Muscle of leg (tissue), 16 donors: ENCODE measurements at places on chromosomes 1 and 21. TPM values are rescaled to one million over a fixed set of nuclear protein-coding genes. Genes with fewer than 3 reads are reported as not detected.

GRCh38 chr1:222654849-222655248, 37.0 kb downstream of the MIA3 start:
- peak; percentile 50 for DNase-seq

GRCh38 chr1:201649761-201650622, 111.1 kb downstream of the NAV1 start:
- DNase-seq: peak; percentile 92

DNA sequence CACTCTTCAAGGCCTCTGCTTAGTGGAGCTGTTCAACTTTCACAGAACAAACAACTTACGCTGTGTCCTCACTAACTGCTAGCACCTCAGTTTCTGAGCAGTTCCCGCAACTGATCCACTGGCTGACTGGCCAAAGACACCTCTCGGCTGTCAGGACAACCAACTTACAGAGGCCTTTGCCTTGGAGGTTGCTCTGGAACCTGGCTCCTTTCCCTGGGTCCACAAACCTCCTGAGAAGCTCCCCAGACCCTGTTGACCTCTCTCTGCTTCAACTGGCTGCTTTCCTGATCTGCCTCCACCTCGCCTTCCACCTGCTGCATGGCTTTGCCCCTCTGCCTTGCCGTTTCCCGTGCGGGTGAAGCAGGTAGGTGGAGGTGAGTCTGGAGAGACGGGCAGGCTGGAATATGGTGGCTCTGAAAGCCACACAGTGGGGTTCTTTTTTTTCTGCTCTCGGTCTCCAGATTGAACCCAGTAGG, 13.0 kb downstream of the BTBD19 start:
- DNase-seq: no peak

DNA sequence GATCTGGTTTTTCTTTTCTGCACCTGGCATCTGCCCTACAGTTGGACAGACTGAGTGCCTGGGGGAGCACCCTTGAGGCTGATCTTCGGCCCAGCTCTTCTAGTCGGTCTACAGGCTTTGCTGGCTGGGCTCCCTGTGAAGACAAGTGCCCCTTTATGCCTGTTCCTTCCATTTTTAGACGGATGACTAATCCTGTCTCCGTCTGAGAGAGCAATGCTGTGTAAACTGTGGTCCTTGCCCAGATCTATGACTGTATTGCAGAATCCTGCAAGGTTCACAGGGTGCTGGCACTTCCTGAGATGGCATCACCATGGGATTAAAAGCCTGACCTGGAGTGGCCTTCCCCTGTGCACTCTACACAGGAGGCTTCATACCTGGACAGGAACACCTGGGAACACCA, 47.6 kb upstream of the SAMD13 start:
- peak; percentile 44 for DNase-seq

GRCh38 chr1:208604295-208604694, 360.1 kb upstream of the PLXNA2 start:
- DNase-seq: no peak

- DNase-seq: no peak
Measured at GRCh38 chr1:211415700-211416099, 76.3 kb downstream of the RD3 start.

DNA sequence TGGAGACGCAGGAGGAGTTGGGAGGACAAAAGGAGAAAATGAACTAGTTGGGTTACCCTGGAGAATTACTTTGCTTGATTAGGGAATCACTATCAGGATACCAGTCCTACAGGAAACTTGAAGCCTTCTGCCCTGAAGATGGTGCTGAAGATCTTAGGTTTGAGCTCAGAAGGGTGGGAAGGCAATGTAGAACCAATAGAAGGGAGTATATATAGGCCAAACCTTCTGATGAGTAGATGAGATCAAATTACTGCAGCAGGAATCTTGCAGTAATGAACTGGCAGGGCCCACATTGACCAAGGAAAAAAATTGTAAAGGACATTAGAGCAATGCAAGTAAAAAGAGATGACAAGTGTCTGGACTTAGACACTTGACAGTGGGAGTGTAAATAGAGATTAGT, 116.3 kb upstream of the CACYBP start:
- peak; percentile 66 for DNase-seq

DNA sequence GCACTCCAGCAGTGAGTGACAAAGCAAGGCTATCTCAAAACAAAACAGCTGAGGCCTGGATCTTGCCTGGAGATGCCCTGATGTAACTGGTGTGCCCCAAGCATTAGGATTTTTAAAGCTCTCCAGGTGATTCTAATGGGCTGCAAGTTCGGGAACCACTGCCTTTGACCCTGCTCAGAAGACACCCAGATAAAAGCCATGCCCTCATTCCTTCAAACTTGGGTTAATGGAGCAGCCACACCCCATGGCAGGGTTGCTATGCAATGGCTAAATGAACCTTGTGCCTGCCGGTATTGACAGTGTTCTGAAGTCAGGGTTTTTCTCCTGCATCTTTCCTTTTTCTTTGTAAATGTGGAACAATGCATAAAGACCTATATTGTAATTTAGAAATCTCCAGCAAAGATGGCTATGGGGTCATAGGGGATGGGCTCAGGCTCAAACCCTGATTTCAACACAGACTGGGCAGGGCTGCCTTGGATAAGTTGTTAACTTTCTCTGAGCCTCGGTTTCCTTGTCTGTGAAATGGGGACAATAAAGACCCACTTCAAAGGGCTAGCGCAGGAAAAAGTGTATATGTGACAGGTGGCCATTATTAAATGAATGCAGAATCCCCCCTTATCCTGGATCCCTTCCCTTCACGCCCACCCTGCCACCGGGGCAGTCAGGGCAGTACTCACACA, 453 bp downstream of the TFF3 start:
- no peak for DNase-seq

DNA sequence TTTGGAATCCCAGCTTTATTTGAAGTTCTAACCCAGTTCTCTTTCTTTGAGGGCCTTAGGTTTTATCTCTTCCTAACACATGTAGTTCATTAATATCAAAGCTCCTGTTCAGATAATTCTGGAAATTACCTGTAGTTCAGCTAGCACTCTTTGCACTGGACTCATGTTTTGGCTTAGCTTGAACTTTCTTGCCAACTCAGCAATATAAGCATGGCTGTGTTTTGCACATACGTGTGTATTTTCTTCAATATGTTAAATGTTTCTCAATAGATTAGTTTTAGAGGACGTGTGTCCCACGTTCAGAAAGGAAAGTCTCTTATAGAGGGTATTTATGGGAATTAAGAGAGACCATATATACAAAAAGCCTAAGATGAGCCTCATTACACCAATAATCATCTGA, 271.8 kb upstream of the USP25 start:
- DNase-seq: no peak

- no peak for DNase-seq
Measured at GRCh38 chr1:198024782-198025181, 107.6 kb downstream of the LHX9 start.

GRCh38 chr1:200438911-200439310, 29.1 kb upstream of the ZNF281 start:
- no peak for DNase-seq

The PLA2G4A gene
- total RNA-seq: 7.1 TPM

The CDC20 gene
- total RNA-seq: 12.5 TPM

The SPRR2E gene
- total RNA-seq: not detected

The LEFTY2 gene
- total RNA-seq: 2.7 TPM

The TSPEAR gene
- total RNA-seq: 0.04 TPM

The CYP4A22 gene
- not detected for total RNA-seq

The RGS4 gene
- total RNA-seq: 1.8 TPM

The PPM1J gene
- 2.1 TPM for total RNA-seq

The TAL1 gene
- total RNA-seq: 3.0 TPM

The SIK1 gene
- 2.7 TPM for total RNA-seq

The TMEM125 gene
- total RNA-seq: not detected
